ENCODE measurements at places on chromosomes 12 and 14. TPM values are rescaled to one million over a fixed set of nuclear protein-coding genes. Genes with fewer than 3 reads are reported as not detected.

The CDCA3 gene
- total RNA-seq, result 44.3 TPM

The ASCL1 gene
- not detected for total RNA-seq

The FAM90A1 gene
- not detected for total RNA-seq

The NUDT4 gene
- 161 TPM for total RNA-seq

The CCDC197 gene
- not detected for total RNA-seq

The POTEG gene
- not detected for total RNA-seq

The DDN gene
- 0.22 TPM for total RNA-seq

The KRT79 gene
- total RNA-seq, result not detected

The NTN4 gene
- total RNA-seq, result 105 TPM

The DAO gene
- not detected for total RNA-seq

The FITM1 gene
- total RNA-seq, result not detected

The MGP gene
- 284 TPM for total RNA-seq

The NEUROD4 gene
- not detected for total RNA-seq

The EEF1AKMT3 gene
- 6.6 TPM for total RNA-seq

The BATF gene
- total RNA-seq, result not detected

The PTPRQ gene
- total RNA-seq, result not detected

The TTC6 gene
- not detected for total RNA-seq

- no peak for DNase-seq
Observed at GRCh38 chr12:58583940-58584339, 336.4 kb downstream of the LRIG3 start.

- DNase-seq, result peak; percentile 65
Observed at GRCh38 chr12:95202691-95203486, 14.4 kb downstream of the FGD6 start.

GRCh38 chr12:67269633-67270573 lies 745 bp downstream of the CAND1 start:
- peak; percentile 43 for DNase-seq

DNA sequence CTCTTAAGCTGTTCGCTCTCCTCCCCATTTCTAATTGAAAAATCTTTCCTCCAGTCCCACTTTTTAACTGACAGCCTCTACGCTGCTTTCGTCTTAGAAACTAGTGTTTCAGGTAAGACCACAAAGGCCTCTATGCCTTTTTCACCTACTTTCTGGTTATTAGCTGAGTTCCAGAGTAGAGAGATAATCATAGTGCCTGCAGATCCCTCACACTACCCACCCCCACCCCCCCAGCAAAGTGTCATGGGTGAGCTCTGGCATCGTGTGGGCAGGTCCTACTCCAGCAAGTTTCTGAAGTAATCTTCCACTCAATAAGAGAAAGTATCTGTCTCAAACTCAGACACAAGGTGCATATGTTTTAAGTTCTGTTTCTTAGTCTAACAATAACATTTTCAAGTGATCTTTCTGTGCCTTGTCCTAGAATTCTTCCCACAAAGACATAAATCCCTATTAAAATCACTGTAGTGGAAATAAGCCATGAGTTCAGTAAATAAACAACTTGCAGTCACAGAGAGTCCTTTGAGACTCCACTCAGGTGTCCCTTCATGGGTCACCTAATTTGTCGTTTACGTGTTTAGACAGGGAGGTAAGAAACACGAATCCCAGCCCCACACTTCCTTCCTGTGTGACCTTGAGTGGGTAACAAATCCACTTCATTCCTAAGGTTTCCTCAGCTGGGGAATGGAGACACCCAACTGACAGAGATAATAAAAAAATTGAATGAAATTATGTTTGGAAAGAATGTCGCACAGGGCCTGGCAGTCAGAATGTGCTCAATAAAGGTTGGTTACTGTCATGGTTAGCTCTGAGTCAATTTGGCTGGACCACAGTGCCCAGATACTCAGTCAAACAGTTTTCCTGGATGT lies 228.9 kb upstream of the CAND1 start:
- DNase-seq, result no peak

- DNase-seq, result peak; percentile 46
Observed at GRCh38 chr12:13135371-13136178, 32.1 kb upstream of the GSG1 start.

GRCh38 chr12:126644236-126645020 lies 1579.2 kb downstream of the AACS start:
- no peak for DNase-seq

DNA sequence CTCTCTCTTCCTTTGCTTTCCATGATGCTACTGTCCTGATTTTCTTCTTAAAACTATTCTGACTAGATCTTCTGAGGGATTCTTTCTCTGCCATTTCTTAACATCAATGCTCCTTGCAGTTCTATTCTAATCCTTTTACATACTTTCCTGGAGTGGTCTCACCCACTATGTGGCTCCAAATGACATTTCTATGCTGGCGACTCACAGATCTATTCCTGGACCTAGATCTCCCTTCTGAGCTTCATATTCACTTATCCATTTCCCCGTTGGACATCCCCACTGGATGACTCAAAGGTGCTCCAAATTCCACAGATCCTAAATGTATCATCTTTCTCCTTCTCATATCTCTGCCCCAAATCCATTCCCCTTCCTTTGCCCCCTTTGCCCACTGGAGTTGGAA lies 4.1 kb downstream of the TEP1 start:
- DNase-seq, result no peak

GRCh38 chr14:103401223-103402214 lies 16.3 kb downstream of the MARK3 start:
- DNase-seq, result peak; percentile 79

DNA sequence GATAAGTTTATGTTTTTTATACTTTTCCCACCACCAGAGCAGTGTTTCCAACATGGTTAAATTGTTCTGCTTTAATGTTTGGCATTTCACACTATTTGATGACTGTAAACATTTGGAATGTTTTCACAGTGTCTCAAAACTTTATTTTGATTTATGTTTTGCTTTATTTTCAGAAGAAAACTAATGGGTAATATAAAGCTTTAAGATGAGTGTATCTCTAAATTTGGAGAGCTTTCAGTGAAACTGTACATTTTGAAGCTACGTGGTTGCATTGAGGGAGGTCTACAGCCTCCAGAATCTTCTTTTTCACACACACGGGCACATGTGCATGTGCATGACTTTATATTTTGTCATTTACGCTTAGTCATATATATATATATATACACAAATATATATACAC lies 10.7 kb downstream of the BICD1 start:
- DNase-seq, result no peak

DNA sequence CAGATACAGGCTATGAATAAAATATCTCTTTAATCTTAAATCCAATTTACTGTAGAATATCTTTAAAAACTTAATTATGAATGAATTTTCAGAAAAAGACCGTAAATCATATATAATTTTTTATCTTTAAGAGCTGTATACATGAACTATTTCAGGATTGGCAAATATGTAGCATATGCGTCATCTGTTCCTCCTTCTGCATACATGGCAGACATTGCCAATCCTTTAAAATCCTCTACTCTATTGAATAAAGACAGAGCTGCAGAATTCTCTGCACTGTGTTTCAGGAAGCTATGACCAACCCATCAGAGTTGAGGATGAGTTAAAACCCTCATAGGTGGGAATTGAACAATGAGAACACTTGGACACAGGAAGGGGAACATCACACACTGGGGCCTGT lies 279.0 kb downstream of the TMEM117 start:
- no peak for DNase-seq

GRCh38 chr12:96720363-96720705 lies 186.7 kb upstream of the NEDD1 start:
- no peak for DNase-seq

GRCh38 chr14:68157971-68158371 lies 338.4 kb downstream of the RAD51B start:
- no peak for DNase-seq

GRCh38 chr12:1839464-1839863 lies 19.1 kb downstream of the LRTM2 start:
- no peak for DNase-seq

- no peak for DNase-seq
Observed at GRCh38 chr14:92384461-92385133, 61.6 kb downstream of the SLC24A4 start.

DNA sequence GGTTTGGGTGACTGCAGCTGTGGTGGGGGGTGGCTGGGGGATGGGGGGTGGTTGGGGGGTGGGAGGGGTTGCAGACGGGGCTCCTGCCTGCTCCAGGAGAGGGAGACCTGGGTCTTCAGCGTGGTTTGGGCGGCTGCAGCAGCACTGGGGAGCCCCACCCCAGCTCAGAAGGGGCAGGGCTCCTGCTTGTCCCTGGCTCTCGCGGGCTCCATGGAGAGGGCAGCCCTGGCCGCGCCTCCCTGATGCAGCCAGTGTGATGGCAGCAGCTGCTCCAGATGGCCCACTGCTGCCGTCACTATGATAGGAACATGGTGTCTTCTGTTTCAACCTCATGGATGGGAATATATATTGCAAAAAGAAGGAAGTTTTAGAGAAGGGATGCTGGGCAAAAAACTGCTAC lies 22.9 kb downstream of the TRHDE start:
- no peak for DNase-seq

GRCh38 chr14:37194698-37195097 lies 3.0 kb upstream of the MIPOL1 start:
- DNase-seq, result no peak

GRCh38 chr12:19591951-19592350 lies 152.7 kb downstream of the AEBP2 start:
- no peak for DNase-seq

DNA sequence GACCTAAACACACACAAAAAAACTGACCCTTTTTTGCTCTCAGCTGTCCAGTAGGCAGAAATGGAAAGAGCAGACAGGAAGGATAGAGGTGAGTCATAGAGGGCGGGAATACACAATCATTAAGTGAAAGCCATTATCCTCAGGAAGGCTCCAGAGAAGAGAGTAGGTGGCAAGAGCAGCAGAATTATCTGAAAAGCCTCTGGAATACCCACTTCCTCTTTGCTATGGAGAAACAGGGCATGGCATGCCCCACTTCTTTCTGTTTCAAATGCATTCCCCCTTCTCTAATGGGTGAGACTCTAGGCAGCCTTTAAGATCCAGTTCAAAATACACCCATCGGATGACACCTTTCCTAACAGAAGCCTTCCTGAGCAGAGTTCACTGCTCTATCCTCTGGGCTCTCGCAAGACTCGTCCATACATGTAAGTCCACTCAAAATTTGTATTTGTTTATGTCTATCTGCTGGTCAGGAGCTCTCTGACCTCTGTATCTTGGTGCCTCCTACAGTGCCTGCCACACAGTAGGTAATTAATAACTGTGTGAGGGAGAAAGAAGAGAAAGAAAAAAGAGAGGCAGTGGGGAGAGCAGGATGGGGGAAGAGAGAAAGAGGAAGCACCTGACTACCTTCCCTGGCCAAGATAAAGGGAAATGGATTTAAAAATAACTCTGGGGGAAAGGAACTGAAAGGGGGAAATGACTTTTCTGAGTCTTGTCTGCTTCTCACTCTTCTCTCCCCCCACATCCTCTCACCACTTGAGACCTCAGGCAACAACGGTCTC lies 8.5 kb downstream of the KLHL33 start:
- peak; percentile 72 for DNase-seq

- no peak for DNase-seq
Observed at GRCh38 chr12:121287267-121287954, 9.1 kb downstream of the CAMKK2 start.

DNA sequence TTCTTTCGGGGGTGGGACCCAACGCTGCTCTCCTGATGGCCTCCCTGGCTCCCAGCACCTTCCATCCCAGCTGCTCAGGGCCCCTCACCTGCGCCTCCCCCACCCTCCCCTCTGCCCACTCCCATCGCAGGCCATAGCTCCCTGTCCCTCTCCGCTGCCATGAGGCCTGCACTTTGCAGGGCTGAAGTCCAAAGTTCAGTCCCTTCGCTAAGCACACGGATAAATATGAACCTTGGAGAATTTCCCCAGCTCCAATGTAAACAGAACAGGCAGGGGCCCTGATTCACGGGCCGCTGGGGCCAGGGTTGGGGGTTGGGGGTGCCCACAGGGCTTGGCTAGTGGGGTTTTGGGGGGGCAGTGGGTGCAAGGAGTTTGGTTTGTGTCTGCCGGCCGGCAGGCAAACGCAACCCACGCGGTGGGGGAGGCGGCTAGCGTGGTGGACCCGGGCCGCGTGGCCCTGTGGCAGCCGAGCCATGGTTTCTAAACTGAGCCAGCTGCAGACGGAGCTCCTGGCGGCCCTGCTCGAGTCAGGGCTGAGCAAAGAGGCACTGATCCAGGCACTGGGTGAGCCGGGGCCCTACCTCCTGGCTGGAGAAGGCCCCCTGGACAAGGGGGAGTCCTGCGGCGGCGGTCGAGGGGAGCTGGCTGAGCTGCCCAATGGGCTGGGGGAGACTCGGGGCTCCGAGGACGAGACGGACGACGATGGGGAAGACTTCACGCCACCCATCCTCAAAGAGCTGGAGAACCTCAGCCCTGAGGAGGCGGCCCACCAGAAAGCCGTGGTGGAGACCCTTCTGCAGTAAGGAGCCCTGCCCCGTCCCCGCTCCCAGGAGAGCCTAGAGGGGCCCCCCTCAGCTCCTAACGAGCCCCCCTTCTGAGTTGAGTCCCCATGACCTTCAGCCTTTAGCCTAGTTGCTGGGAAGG lies at the start of gene HNF1A:
HNF1A (plus strand) TSS at position 248 of the 924 bp plus-strand sequence; CDS start at position 474, 226 bp downstream.
- no peak for DNase-seq

GRCh38 chr12:2940564-2940963 lies 18.6 kb upstream of the TEAD4 start:
- no peak for DNase-seq

DNA sequence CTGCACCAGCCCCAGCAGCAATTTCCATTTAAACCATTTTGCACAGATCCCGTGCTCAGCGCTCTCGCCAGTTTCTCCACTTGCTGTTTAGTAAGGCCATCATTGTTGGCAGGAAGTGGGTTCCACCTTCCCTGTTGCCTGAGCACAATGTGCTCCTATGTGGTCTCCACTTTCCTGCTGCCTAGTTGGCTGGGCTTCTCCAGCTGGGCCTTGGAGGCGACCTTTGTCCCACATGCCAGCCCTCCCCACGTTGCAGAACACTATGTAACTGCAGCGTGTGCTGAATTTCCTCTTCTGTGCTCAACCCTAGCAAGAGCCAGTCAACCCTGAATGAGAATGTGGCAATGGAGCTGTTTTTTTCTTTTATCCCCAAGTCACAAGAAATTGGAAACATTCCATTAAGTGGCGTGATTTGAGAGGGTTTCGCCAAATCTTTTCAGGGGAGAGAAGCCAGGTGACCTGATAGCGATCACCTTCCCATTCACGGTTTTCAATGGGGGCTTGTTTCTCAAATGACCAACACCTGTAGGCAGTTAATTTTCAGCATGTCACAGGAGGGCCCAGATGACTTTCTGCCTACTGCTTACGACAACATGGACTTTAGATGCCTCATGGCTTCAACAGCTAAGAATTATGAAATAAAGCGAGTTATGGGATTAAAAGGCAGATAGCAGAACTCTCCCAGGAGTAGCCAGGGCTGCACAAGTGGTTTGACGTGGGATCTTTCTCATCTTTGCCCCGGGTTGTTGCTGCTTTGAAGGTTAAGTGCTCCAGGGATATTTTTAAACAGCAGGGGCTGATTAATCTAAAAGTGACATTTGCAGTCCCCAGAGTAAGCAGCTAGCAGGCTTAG lies at the start of gene ACACB:
ACACB (plus strand) TSS at position 830 of the 853 bp plus-strand sequence. CDS start 22,819 bp downstream, outside the sequence.
- DNase-seq, result no peak

GRCh38 chr14:64951724-64952123 lies 9.2 kb upstream of the GPX2 start:
- no peak for DNase-seq

DNA sequence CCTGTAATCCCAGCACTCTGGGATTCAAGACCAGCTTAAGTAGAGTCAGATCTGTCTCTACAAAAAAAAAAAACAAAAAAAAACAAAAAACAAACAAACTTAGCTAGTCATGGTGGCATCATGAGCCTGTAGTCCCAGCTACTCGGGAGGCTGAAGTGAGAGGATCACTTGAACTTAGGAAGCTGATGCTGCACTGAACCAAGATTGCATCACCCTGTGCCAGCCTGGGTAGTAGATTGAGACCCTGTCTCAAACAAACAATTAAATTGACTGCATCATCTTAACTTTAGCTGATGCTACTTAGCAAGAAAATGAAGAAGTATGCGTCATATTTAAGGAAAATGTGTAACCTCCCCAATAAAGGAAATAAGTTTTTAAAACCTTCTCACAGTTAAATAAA lies 136.6 kb upstream of the ATXN7L3B start:
- DNase-seq, result no peak

All from endothelial cell of umbilical vein (primary cell).